Cardiac septum (tissue), 1 donor: ENCODE measurements at places on chromosomes 1 and 21. TPM values are rescaled to one million over a fixed set of nuclear protein-coding genes. Genes with fewer than 3 reads are reported as not detected.

The SRGAP2B gene
- 11.5 TPM for total RNA-seq

DNA sequence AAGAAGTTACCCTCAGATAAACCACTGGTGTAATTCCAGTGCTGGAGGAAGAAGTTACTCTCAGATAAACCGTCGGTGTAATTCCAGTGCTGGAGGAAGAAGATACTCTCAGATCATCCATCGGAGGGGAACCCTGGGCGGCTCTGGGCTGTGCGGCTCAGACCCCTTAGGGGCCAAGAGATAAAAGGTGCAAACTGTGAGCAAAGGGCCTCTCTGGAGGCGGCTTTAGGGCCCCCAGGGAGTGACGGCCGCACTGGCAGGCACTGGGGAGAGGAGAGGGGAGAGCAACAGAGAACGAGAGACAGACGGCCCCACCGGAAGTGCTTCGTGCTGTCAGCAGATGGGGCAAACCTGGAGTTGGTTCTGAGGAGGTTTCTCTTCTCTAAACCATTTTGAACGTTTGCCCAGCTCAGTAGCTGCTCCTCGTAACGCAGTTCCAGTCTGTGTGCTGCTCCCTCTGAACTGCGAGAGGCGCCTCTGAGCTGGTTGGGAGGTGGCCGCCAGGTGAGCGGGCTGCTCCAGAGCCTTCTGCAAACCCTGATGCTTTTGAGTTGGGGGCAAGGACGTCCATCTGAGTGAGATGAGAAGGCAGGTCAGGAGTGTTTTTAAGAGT lies 62.6 kb upstream of the COL6A1 start:
- DNase-seq: no peak

The CFAP45 gene
- total RNA-seq: 0.32 TPM

The OVAAL gene
- total RNA-seq: 6.3 TPM

DNA sequence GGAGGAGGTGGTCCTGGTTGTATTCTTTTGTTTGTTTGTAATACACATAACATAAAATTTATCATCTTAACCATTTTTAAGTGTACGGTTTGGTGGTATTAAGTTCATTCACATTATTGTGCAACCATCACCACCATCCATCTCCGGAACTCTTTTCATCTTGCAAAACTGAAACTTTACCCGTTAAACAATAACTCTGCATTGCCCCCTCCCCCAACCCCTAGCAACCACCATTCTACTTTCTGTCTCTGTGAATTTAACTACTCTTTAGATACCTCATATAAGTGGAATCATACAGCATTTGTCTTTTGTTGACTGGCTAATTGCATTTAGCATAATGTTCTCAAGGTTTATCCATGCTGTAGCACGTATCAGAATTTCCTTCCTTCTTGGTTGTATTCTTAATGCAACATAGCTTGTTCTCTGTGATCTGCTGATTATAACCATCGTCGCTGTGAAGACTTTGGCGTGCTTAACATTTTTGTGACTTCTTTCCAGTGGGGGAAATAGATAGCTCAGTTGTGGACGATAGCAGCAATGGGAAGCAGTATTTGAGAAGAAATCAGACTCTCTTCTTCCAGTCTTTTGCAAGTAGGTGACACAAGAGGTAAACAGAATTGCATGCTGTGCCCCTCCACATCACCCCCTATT lies 117.5 kb upstream of the HOOK1 start:
- DNase-seq: no peak

GRCh38 chr1:80673935-80674597 lies 1126.7 kb upstream of the ADGRL2 start:
- no peak for DNase-seq

- DNase-seq: no peak
Observed at GRCh38 chr1:66270119-66270812, 263.7 kb upstream of the SGIP1 start.

The CFAP74 gene
- total RNA-seq: not detected

The CDC7 gene
- total RNA-seq: 1.6 TPM

The ASCL5 gene
- total RNA-seq: not detected

The CD46 gene
- 83.6 TPM for total RNA-seq

DNA sequence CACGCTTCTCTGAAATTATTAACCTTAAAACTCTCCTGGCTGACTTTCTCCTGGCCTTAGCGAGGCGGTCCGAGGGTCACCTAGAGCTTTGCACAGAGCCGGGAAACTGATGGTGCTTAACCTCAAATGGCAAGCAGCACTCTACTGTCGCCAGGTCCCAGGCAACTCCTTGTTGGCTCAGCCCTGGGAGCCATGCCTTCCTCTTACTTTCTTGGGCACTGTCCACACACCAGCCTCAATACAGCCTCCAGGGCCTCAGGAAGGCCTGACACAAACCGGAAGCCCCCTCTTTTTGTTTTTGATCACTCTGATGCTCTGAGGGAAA lies 3.8 kb downstream of the TRABD2B start:
- DNase-seq: no peak

The FAM167B gene
- total RNA-seq: 5.4 TPM

- no peak for DNase-seq
Observed at GRCh38 chr1:84481317-84481716, 2.3 kb downstream of the RPF1 start.

- DNase-seq: no peak
Observed at GRCh38 chr1:12711536-12711935, 4.4 kb upstream of the AADACL3 start.

DNA sequence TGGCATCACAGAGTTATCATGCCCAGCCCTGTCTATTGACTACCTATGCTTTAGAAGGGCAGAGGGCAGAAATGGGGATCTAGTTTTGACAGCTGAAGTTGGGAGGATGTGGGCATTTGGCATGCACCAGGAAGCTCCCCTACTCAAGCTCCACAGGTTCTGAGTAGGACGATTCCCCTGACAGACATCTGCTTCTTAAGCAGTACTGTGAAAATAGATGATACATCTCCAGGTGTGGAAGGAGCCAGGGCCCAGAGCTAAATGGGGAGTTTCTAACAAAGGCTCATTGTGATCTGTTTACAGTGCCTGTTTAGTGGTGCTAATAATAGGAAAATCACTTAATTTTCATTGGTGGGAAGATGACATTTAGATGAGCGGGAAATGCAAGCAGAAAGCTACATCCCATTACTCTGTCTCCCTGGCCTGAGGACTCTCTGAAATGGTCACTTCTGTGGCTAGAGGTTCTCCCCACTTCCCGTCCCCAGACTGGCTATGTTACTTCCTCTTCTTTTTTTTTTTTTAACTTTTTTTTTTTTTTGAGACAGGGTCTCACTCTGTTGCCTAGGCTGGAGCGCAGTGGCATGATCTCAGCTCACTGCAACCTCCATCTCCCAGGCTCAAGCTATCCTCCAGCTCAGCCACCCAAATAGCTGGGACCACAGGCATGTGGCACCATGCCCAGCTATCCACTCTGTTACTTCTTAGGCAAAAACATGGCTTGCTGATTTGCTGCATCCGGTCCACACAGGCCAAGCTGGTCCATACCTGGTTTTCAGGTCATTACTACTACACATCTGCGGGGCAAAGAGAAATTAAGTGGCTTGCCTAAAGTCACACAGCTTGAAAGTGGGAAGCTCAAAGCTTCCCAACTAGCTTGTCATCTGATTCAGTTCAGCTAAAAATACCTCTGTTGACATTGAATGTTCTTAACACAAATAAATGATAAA lies 23.2 kb upstream of the CNIH3 start:
- no peak for DNase-seq

DNA sequence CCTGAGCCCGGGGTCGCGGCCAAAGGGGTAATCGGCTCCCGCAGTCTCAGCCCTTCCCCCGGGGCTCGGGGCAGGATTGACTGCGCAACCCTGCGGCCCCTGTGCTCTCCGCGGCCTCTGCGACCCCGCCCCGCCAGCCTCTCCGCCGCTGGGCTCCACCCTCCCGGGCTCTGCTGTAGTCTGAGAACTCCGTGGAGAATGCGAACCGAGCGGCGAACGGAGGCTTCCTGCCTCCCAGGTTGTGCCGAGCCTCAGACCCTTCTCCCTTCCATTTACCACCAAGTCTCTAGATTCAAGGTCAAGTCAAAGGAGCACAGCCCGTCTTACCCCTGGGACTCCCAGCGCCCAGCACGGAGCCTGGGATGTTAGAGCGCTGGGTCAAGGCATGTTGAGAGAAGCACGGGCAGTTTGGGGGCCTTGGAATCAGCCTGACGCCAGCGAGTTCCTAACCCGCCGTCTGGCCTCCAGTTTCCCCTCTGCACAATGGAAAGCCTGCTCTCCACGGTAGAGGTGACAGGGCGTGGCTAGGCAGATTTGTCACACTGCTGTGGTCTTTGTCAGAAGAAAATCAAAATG lies 3.0 kb downstream of the ATP2B4 start:
- peak; percentile 88 for DNase-seq

GRCh38 chr1:155177192-155177917 lies 3.7 kb downstream of the TRIM46 start:
- no peak for DNase-seq

The LMX1A gene
- total RNA-seq: 0.22 TPM

DNA sequence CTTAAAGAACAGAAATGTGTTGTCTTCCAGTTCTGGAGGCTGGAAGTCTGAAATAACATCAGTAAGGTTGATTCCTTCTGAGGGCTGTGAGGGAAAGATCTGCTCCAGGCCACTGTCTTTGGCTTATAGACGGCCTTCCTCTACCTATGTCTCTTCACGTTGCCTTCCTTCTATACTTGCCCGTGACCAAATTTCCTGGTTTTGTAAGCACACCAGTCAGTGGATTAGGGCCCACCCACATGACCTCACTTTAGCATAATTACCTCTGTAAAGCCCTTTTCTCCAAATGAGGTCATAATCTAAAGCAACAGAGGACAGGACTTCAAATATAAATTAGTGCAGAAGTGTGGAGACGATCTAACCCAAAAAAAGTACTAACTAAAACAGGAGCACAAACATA lies 231.6 kb downstream of the NRIP1 start:
- DNase-seq: no peak

The TMPRSS2 gene
- not detected for total RNA-seq

DNA sequence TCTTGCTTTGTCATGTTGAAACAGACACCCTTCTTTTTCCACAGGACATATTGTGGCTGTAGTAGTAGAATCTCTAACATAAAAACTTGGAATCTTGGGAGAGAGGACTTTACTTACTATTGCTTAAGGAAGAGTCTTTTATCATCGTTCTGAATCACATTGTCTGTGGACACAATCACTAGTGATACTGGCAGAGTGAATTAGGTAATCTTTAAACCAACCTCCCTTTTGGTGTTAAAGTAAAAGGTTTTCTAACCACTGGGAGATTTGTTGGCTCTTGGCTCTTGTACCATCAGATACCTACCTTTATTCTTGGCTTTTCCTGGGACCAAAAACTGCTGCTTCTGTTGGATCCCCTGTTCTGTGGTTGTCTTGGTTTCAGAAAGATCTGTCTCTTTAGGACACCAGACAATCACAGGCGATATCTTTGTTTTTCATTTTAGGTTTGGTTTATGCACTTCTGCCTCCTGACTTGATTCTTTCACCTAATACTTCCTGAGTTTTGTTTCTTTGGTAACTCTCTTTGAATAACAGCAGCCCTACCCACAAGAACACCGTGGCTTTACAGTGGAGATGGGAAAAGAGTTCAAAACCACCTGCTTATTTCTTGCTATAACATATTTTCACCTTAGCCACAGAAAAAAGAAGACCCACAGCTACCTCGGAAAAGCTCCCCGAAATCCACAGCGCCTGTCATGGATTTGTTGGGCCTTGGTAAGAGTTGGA lies 36.6 kb upstream of the ZFP69B start:
- no peak for DNase-seq

- DNase-seq: no peak
Observed at GRCh38 chr1:33460947-33461629, 11.4 kb upstream of the ZSCAN20 start.

The GBP5 gene
- 0.94 TPM for total RNA-seq

- no peak for DNase-seq
Observed at GRCh38 chr1:161374373-161374772, 6.7 kb upstream of the CFAP126 start.

- DNase-seq: no peak
Observed at GRCh38 chr1:119962296-119962968, 66.1 kb upstream of the ADAM30 start.

DNA sequence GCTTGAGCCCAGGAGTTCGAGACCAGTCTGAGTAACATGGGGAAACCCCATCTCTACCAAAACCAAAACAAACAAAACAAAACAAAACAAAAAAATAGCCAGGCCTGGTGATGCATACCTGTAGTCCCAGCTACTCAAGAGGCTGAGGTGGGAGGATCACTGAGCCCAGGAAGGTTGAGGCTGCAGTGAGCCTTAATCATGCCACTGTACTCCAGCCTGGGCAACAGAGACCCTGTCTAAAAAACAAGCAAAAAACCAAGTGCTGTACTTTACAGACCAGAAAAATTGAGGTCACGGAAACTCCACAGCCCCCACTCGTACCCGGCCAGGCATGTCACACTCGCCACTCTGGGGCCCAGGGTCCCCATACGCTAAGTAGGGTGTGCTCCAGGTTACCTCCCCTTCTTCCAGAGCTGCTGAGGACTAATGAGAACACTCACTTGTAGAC lies 22.9 kb downstream of the ATP2B4 start:
- DNase-seq: no peak

The RIMKLA gene
- total RNA-seq: 7.6 TPM

The AGRN gene
- 27.0 TPM for total RNA-seq

DNA sequence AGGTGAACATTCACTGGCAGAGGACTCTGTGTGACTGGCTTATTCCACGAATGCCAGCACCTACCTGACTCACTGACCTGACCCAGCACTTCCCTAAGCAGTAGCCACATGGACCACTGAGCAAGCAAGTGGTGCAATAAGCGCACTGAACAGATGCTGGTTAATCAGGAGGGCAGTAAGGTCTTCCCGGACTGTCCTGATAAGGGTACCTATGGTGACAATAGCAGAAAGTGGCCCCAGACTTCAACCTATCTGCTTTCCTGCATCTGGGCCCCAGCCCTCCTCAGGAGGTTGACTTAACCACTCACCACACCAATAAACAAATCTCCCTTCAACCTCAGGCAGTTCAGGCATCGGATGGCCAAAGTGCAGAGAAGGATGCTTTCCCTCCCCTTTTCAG lies 65.7 kb downstream of the SETD4 start:
- no peak for DNase-seq

- no peak for DNase-seq
Observed at GRCh38 chr1:204259196-204259595, 45.4 kb upstream of the GOLT1A start.

The CBS gene
- 15.8 TPM for total RNA-seq

DNA sequence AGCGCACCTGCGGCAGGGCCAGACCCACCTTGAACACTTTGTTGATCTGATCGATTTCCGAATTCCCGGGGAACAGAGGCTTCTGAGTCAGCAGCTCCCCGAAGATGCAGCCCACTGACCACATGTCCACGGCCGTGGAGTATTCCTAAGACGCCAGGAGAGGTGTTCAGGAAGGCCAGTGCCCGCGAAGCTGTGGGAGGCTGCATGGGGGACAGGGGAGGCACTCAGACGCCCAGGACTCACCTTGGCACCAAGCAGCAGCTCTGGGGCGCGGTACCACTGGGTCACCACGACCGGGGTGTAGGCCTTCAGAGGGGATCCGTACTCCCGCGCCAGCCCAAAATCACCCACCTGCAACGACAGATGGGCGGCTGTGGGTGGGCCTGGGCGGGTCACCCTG lies 11.2 kb upstream of the SLC35E2B start:
- peak; percentile 73 for DNase-seq

DNA sequence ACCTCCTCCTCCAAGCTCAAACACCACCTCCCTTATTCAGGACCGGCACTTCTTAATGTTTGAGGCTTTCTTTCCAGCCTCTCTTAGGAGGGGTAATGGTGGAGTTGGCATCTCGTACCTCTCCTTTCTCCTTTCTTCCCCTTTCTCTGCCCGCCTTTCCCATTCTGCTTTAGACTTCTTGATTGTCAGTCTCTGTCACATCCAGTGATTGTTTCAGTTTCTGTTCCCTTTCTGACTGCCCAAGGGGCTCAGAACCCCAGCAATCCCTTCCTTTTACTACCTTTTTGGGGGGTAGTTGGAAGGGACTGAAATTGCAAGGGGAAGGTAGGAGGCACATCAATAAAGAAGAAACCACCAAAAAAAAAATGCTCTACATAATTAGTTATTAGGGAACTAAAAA lies 5.6 kb downstream of the ELK4 start:
- no peak for DNase-seq

The NBPF3 gene
- total RNA-seq: 3.0 TPM
